Fibroblast of villous mesenchyme (primary cell): ENCODE measurements at places on chromosomes 3 and 15. TPM values are rescaled to one million over a fixed set of nuclear protein-coding genes. Genes with fewer than 3 reads are reported as not detected.

The SENP8 gene
- 1.3 and 2.6 TPM in 2 replicates for total RNA-seq

The PGBD4 gene
- 1.9 and 2.6 TPM in 2 replicates for total RNA-seq

The LRRIQ4 gene
- total RNA-seq, result 0.32 TPM in 1 of 2 replicates, not detected in the other

The SPSB4 gene
- not detected in 2 replicates for total RNA-seq
